ENCODE measurements at places on chromosomes 5 and 9.

- no peak for DNase-seq
These were observed 315.0 kb upstream of the PIK3R1 start for GRCh38 chr5:67900514-67900913.

GRCh38 chr5:58466939-58467338 is 7.1 kb upstream of the PLK2 start:
- DNase-seq: no peak

DNA sequence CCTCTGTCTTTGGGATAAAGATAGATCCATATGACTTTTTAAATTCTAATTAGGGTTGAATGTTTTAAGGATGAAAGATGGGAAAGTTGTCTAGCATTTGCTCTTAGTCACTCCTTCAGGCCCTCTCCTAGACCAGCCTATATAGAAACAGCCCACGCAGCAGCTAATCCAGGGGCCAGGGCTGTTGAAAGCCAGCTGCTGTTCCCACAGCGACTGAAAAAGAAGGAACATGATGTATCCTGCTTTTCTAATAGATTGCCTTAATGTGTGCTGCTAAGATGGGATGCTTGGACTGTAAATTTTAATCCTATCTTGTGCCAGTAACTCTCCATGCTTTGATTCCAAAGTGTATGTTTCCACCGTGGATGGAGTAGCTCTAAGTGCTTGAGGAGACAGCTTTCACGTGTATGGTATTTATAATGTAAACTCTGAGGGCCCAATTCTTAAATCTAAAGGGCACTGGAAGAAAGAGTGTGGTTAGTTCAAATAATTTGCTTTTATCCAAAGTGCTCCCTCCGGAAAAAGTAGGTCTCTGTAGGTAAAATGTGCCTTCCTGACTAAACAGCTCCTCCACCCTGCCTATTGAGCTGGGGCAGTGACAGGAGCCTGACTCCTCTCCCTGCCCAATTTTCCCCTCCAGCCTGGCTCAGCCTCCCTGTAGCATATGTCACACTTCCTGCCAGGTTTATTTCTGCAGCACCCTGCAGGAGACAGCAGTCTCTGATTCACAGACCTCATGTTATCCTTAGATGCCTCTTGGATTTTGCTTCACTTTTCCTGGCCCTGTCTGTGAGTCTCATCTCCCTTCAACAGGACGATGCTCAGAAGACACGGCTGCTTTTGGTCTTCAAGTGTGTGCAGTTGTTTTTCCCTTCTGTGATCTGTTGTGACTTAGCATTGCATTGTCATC is 33.2 kb downstream of the SLC36A1 start:
- DNase-seq: peak; percentile 98

- DNase-seq: peak; percentile 55
These were observed 179.0 kb downstream of the FANCC start for GRCh38 chr9:95138474-95138873.

- DNase-seq: no peak
These were observed 157.8 kb downstream of the ARHGEF28 start for GRCh38 chr5:73783828-73784227.

DNA sequence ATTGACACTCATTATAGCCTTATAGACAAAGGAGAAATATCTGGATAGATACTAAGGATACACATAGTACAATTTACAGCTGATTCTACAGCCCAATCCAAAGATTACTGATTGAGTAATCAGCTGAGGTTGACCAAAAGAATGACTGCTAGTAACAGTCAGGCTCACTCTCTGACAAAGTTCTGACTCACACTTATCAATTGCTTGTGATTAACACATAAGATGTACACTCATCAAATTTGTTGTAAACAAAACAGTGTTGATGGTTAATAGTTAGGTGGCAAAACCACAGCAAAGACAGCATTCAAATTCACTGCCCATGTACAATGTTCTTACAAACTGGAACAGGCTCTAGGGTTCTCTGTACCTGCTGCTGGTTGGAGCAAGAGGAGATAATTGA is 422.7 kb downstream of the TLE1 start:
- no peak for DNase-seq
